ENCODE measurements at places on chromosomes 3 and 15.
A peak's percentile ranks its signal among the peaks of the same experiment; 100 is the strongest.

- no peak for DNase-seq
These were observed 64.5 kb downstream of the EPHA3 start for GRCh38 chr3:89171687-89172545.

DNA sequence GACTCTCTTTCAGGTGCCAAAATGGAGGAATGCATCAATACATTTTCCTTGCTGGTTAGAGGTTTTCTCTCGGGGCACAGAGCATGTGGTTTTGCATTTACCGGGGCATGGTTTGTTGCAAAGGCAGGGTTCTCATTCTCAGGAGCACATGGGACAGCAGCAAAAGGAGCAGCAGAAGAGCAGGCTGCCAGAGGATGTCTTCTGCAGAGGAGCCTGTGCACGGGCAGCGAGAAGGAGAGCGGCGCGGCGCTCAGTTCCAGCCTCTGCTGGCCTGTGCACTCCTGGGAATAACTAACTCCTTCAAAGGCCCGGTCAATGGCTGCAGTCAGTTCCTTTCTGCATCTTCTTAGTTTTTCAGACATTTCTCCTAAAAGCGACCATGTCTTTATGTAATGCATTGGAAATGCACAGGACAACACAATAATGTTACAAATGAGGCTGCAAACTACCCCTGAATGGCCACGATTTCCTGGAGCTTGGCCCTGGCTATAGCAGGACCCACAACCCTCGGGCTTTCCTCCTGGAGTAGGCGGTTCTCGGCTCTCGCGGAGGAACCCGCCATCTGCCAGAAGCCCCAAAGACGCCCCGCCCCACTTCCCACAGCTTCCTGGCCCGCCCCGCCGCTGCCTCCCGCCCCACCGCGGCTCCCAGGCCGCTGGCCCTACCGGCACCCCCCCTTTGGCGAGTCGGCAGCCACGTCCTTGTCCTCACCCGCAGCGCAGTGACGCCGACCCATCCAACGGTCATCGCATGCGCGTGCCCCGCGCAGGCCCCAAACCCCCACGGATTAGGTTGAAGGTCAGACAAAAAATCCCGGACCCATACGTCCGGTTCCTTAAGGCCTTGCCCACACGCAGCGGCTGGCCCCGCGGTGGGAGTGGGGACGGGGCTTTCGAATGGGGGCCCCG lies at the start of gene C3orf62:
Gene C3orf62 (minus strand): TSS at position 758 of the 908 bp plus-strand sequence. CDS start 360 bp downstream, at position 398.
- peak; percentile 74 for DNase-seq

GRCh38 chr3:97917813-97918536 lies 54.3 kb downstream of the RIOX2 start:
- no peak for DNase-seq

GRCh38 chr15:71182522-71182921 lies 67.3 kb downstream of the THSD4 start:
- no peak for DNase-seq

DNA sequence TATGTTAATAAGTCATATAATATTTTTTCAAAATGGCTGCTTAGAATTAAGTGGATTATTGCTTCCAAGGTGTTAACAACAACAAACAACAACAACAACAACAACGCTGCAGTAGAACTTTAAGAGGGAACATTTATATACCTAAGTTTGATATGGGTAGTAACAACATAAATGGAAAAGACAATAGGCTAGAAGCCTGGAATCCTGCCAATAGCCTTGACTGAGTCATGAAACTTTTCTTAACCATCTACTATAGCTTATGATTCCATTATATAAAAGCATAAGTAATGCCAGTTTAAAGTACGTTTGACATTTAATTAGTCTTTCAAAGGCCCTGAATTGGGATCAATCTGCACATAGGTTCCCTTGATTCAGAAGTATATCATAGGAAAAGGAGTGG lies 31.2 kb downstream of the SATB1 start:
- no peak for DNase-seq

DNA sequence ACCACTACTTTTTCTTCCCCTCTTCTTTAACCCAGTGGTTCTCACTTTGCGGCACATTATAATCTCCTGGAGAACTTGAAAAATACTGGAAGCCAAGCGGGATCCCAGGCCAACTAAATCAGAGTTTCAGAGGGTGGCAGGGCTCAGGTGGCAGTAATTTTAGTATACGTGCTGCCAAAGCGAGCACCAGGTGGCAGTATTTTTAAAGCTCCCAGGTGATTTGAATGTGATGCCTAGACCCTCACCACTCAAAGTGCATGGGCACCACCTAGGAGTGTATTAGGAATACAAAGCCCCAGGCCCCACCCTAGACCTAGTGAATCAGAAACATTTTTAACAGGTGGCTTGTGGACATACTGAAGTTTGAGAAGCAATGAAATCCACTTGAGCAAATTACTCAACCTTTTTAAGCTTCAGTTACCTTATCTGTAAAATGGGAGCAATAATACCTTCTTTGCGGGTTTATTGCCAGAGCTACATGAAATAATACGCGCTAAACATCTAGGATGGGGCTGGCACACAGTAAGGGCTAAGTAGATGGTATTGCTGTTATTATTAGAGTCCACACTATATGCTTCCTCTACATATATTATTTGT lies 8.3 kb downstream of the B3GALNT1 start:
- DNase-seq = no peak

Measured in hippocampal formation (tissue), 2 donors.